ENCODE measurements at places on chromosomes 7 and 10.

DNA sequence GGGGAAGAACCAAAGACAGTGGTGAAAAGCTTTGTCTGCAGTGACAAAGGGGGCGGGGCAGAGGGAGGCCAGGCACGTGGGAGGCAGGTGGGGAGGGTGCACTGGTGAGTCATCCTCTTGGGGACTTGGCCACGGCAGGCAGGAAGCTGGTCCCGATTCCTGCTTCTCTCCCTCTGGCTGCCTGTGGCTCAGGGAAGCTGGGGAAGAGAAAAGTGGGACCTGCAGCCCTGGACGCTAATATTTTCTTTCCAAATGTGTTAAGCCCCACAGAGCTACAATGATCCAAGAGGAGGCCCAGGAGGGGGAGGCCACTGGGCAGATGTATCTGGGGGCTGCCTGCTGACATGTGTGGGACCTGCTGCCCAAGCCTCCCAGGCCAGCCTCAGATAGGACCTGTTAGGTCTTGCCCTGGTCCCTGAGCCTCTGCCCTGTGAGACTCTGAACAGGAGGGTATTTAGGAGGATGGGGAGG is 231.8 kb downstream of the KCNMA1 start:
- DNase-seq, result no peak

- DNase-seq, result no peak
These were observed 12.7 kb downstream of the NRBF2 start for GRCh38 chr10:63145782-63146181.

GRCh38 chr10:128930515-128930914 is 536.5 kb upstream of the MGMT start:
- DNase-seq, result no peak

GRCh38 chr10:77038407-77038806 is 599.2 kb downstream of the KCNMA1 start:
- no peak for DNase-seq

Data from GM19239 (cell line).